ENCODE measurements at places on chromosomes 2 and 18.

DNA sequence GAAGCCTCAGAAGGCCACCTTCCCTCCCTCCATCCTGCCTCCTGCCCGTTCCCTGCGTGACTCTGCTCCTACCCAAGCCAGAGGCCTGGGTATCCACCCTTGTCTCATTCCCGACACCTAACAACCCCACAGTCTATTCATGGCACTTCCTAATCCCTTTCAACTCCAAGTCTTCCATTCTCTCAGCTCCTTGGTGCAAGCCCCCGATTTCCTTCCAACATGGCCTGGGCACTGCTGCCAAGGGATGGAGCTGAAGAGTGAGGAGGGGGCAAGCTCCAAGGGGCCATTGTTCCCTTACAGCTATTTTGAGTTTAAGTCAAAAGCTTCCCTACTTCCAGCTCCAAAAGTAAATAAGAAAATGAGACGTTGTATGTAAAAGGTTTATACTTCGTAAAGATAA is 84.8 kb upstream of the ASB18 start:
- no peak for DNase-seq

DNA sequence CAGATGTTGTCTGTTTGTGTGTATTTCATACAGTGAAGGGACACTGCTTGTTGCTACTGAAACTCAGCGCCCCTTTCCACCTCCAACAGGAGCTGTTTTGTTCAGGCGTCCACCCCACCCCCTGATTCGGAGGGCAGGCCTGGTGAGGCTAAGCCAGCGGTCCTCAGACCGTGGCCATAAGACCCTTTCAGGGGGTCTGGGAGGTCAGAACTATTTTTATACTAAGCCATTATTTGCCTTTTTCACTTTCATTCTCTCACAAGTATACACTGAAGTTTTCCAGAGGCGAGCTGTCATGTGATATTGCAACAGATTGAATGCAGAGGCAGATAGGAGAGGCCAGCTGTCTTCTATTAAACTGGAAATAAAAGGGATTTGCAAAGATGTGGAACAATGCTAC is 39.7 kb upstream of the IGFBP5 start:
- no peak for DNase-seq

DNA sequence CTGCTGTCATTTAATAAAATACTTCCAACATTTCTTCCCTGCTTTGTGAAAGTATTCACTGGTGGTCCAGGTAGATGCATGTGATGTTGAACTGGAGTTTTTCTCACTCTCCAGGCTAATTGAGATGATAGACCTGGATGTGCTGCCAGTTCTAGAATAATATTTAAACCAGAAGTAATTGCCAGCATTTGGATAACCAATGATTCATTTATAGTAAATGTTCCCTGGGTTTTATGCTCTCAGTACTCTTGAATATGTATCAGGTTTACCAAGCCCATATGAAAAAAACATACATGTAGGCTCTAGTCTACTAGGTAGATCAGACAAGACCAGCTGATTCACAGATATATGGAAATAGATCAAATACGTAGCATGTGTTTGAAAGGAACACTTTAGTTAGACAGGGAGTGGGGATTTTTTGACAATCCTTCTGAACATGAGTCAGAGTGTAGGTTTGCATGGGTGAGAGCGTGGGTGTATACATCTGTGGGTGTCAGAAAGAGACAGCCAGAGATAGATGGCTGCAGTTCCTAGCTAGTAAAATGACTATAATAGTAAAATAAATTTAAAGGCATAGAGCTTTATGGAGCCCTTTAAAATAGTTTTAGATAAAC is 115.1 kb downstream of the NAB1 start:
- no peak for DNase-seq

DNA sequence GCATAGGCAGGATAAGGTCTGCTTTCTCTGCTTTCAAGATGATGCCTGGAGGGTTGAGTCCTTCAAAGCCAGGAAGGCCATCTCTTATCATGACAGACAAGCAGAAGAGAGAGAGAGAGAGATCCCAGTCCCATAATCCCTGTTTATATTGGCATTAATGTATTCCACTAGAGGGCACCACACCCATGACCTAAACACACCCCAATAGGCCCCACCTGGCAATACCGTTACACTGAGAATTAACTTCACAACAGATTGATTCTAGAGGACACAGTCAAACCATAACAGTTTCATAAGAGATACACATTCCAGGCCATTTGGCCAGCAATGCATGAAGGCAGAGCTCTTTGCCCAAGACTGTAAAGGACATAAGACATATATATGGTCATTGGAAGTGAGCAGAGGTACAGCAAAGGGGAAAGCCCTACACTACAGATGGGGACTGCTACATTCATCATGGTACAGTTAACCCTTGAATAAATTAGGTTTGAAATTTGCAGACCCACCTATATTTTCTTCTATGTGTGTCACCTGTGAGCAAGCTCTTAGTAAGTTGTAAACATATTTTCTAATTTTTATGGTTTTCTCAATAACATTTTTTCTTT is 1516.1 kb downstream of the RPIA start:
- no peak for DNase-seq

GRCh38 chr2:223513771-223514455 is 88.2 kb downstream of the SCG2 start:
- no peak for DNase-seq

DNA sequence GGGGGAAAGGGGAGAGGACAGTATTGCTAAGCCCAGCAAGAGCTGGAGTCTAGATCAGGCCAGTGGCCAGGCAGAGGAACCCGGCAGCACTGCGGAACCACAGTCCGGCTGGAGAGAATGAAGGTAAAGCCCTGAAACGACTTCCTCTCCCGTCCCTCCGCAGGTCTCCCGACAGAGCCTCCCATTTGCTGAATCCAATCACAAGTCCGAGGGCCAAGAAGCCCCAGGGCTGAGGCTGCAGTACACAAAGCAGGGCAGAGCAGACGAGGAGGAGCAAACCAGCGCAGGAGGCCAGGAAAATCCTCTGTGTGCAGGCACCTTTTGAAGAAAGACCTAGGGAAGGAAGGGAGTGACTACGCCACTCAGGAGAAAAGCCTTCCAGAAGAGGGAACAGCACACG is 104.4 kb downstream of the OSBPL1A start:
- no peak for DNase-seq

GRCh38 chr2:46806526-46806925 is 109.1 kb downstream of the MCFD2 start:
- DNase-seq = no peak

DNA sequence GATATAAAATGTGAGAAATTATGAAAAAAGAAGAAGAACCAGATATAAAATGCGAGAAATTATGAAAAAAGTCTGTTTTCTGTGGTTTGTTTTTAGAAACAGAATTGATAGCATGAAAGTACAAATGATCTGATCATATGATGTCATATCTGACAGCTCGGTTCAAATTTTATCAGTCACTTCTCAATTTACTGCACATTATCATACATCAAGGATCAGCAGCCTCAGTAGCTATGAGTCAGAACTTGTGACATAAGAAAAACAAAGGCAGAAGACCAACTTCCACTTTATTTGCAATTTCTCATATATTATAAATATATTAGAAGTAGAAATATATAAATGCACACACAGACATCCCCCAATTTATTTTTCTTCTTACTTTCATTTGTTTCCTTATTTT is 634.0 kb downstream of the LRP1B start:
- DNase-seq = no peak

DNA sequence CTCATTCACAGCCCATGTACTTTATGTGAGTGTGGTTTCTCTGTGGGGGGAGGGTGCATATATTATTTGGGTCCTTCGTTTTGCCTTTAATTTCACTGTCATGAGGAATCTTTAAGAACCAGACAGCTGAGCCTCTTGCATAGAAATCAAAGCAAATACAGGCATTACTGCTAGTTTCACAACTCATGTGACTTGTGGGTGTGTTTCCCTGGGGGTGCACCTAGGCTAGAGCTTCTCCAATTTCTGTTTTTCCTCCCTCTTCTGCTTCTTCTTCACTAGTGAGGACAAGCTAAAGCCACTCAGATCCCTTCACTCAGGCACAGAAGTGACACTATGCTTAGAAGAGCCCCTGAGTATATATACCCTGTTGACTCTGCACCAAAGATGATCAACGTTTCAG is 131.4 kb downstream of the ACOXL start:
- no peak for DNase-seq

GRCh38 chr18:9737472-9738121 is 29.5 kb downstream of the RAB31 start:
- DNase-seq = no peak

- no peak for DNase-seq
Measured at GRCh38 chr2:239264492-239264837, 136.4 kb downstream of the HDAC4 start.

DNA sequence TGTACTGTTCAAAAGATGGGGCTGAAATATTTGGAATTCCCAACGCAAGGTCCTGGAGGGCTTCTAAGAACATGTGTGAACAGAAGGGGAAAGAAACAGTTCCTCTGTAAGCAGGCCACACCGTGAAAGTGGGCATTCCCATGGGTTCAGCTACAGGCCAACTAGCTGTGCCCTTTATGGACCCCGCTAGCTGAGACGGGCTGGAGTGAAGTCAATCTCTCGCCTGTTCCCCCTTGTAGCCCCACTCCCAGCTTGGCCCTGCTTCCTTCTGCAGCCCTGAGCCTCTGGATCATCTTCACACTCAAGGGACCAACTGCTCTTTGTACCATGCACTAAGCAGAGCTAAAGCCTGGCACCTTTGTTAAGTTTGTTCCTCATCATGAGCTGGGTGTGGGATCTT is 55.4 kb downstream of the POLR1A start:
- DNase-seq = no peak

- DNase-seq = no peak
Measured at GRCh38 chr2:104140361-104140760, 713.6 kb upstream of the POU3F3 start.

DNA sequence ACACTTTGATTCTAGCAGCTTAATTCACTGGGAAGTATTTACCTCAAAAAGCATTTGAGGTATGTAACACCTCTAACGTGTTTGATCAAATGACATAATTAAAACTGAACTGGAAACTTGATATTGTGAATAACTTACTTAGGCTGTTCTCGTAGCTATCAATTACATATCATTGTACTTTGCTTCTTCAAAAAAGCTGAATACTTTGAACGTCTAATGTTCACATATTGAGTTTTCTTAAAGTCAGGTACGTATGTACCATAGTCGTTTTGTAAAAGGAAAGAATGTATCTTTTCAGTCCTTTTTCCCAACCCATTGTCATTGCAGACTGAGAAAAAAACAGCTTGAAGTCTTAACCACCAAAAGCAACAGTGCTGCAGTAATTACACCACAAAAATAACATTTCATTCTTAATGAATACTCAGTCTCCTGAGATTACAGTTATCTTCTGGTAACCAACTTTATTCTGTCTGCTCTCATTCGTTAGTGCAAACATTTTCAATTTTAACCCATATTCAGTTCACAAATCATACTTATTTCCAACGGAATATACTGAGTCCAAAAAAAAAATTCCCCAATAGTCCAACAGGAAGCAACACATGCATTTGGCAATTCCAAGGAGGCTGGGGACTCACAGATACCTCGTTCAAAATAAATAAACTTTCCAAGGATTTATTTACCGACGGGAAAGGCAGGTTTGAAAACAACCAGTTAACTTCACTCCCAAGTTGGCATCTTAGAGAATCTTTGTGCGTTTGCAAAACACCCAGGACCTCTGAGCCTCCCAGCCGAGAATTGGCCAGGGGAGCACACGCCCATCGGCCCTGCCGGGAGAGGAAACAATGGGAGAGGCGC is 1.1 kb downstream of the CHN1 start:
- DNase-seq = no peak

DNA sequence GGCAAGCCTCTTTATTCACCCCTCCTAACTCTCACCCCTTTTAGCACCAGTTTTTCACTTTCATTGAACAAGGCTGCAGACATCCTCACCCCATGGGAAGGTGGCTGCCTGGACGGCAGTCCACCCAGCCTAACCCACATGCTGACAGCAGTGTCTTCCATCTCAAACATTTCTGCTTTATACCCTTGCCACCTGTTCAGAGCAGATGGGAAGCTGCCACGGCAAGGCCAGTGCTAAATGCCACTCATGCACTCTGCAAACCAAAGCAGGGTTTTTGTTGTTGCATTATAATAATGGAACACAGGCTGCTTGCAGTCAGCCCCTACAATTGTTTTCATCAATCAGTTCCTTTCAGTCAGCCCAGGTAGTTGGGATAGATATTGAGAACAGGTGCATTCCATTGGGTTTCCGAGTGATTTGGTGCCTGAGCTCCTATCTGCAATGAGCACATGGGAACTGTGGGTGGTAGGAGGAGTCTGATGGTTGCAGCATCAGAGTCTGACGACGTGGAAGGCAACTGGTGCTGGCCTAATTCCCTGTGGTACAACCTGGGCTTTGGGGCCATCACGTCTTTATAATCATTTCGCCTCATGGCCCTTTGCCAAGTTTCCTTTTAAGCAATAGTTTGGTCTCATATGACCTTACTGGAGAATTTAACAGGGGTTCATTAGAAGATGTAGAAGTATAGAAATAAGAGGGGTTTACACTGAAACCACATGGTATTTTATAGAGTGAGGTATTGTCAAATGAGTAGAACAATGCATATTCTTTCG is 252.5 kb upstream of the SP5 start:
- no peak for DNase-seq

GRCh38 chr2:3125001-3125760 is 252.4 kb downstream of the EIPR1 start:
- no peak for DNase-seq

DNA sequence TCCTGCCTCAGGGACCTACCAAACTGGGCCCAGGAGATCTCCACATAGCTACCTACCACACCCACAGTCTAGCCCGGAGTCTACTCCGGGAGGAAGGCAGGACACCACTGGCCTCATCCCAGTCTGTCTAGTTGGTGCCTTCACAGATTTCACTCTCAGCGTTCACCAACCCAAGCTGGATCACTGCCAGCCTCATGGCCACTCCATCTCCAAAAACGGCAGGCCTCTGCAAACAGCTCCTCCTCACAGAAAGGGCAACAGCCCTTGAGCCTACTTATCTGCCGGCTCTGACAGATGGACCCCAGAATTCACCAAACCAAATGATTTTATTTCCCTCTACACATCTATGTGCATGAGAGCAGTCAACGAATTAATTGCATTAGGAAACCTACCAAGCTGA is 61.3 kb downstream of the NCKAP5 start:
- DNase-seq = no peak

DNA sequence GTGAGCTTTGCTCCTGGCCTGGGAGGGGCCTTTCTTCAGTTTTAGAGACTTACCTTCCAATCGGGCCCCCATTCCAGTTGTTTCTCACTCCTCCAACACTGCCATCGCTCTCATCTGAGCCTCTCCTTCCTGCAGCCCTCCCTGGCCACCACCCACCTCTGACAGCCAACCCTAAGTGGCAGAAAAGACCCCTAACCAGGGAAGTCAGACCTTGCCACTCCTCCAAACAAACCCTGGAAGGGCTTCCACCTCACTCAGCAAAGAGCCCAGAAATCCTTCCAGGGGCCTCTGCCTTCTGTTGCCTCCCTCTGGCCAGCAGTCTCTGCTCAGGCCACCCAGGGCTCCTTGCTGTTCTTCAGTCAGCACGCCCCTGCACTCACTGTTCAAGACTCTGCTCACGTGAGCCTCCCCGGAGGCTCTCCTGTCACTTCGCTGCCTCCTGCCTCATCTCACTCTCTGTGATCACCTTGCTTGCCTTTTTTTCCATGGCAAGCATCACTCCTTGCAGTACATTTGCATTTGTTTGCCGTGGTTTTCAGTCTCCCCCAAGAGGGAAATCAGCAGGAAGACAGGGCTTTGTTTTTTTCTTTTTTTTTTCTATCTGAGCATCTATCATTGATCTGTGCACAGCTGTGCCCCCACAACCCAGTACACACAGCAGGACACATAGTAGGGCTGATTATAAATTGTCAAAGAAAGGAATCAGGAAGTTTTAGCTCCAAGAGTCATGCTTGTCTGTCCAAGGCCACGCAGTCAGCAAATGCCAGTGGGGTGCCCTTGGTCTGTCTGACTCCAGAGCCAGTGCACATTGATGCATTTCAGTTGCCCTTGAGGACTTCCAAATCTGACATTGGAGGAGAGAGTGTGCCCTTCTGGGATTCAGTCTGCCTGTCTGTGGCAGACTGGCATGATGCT is 83.9 kb downstream of the INHBB start:
- DNase-seq = no peak
